ENCODE measurements at places on chromosomes 2 and 18.

GRCh38 chr2:20421988-20422370 lies 24.9 kb upstream of the RHOB start:
- DNase-seq = no peak

- DNase-seq = no peak
Measured at GRCh38 chr18:71808616-71809015, 735.5 kb downstream of the CBLN2 start.

DNA sequence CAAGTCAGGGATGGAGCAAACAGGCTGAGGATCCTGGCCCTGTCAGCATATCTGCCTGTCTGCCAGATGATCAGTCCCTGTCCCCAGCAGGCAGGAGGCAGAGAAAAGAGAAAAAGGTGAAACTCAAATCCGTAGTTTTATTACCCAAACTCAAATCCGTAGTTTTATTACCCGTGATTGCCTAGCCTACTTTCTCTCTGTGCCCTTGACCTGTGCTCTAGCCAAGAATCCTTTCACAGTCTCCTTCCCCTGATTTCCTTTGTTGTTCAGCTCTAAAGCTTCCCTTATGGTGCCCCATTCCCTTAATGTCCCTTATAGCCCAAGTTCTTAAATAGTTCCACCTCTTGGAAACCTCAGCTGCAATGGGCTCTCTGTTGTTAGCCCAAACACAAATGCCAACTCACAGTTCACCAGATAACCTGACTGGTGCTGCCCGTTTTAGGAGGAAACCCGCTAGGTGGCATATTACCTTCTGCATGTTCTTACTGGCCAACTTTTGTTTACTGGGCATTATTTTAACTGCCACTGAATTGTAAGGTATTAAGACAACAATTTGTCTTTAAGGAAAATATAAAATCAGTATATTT lies 125.7 kb upstream of the FZD5 start:
- no peak for DNase-seq

- DNase-seq = no peak
Measured at GRCh38 chr2:145764631-145765030, 1244.7 kb upstream of the ZEB2 start.

DNA sequence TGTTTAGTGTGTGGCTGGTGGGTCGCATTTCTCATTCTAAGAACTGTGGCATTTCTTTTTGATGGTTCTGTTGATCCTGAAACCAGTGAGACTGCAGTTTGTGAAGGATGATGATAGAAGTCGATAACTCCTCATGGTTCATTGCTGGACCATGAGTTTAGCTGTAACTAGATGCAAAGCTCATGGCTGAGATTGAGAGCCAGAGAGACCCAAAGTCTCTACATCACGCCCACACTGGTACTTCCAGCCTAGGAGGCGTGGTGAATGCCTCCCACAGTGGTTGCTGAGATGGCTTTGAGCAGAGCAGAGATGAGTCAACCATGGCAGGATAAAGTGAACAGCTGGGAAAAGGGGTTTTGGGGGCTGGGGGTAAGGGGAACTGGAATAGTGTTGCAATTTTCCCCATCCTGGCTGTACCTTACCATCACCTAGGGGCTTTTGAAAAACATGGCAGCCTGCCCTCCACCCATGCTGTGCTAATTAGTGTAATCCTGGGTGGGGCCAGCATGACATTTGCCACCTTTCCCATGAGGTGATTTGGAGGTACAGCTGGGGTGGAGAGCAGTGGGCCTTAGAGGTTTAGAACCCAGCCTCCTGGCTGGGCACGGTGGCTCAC lies 24.1 kb downstream of the INPP4A start:
- peak; percentile 58 for DNase-seq

DNA sequence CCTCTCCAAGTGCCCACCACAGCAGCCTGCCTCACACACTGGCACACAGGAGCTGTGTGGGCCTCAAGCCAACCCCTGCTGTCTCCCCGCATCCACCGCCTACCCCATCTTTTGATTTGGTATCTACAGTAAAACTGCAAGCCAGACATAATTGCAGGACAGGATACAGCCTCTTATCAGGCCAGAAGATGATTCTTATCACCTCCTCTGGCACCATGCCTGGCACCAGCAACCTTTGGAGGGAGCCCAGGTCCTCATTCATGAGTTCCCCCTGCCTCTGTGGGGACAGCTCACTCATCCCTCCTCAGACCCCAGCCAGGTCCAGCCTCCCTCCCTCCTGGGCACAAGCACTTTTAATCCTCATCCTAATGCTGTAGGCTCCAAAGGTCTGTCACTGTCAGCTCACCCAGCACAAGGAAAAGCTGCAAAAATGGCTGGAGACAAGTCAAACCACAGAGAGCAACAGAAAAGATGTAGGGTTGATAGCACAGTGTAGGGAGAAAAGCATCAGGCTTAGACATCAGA lies 9.7 kb downstream of the RAB11FIP5 start:
- no peak for DNase-seq

DNA sequence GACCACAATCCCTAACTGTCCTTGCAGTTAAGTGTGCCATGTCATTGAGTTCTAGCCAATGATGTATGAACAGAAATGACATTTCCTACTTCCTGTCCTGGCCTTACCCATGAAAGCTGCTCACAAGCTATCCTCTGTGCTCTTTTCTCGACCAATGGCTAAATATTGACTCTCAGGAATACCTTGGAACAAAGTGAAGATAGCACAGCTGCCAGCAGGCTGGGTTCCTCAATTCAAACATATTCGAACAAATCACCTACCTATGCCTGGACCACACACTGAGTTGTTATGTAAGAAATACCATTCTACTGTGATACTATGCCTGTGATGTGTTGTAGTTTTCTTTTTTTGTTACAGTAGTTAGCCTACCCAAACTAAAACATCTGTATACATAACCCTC lies 65.1 kb downstream of the GAREM1 start:
- DNase-seq = no peak

- DNase-seq = no peak
Measured at GRCh38 chr2:238851761-238852160, 3.9 kb downstream of the TWIST2 start.

DNA sequence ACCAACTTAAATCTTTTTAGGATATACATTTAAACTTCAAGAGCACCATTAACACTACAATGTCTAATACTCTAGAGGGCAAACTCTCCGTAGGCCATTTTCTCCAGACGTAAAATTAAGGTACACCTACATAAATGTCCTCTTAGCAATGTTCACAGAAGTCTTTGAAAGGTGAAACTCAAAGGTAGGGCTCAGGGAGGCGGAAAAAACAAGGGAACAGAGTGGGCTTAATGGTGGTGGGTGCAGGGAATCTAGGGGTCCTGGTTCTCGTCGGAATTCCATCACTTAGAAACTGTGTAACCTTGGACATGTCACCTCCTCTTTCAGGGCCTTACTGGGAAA lies 668 bp downstream of the NFU1 start:
- DNase-seq = no peak

GRCh38 chr2:239880396-239880795 lies 144.7 kb downstream of the NDUFA10 start:
- DNase-seq = no peak

DNA sequence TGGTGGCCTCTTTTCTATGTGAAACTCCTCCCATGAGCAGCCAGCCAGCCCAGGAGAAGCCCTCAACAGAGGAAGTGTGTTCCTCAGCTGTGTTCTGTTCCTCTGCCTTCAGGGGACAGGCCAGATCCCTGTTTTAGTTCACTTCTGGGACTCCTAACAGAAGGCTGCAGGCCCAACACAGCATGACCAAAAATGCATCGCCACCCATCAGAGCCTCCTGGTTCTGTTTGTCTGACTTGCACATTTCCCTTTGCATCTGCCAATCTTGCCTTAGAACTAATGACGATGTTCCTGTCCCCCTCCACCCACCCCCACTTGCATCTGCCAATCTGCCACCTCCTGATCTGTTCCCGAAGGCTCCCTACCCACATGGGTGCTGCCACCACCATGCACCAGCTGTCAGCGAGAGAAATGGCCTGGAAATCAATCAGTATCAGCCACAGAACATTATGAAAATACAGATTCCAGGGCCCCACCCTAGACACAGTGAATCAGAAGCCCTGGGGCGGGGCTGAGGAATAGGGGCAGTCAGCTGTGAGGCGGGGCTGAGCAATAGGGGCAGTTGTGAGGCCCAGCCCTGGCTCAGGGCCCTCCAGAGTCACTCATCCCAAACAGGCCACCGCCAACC lies 51.0 kb downstream of the FAM168B start:
- DNase-seq = no peak

- no peak for DNase-seq
Measured at GRCh38 chr2:198339116-198339515, 534.7 kb downstream of the PLCL1 start.

GRCh38 chr18:56326336-56327072 lies 311.9 kb downstream of the TXNL1 start:
- no peak for DNase-seq

- no peak for DNase-seq
Measured at GRCh38 chr2:103879101-103879500, 974.8 kb upstream of the POU3F3 start.

DNA sequence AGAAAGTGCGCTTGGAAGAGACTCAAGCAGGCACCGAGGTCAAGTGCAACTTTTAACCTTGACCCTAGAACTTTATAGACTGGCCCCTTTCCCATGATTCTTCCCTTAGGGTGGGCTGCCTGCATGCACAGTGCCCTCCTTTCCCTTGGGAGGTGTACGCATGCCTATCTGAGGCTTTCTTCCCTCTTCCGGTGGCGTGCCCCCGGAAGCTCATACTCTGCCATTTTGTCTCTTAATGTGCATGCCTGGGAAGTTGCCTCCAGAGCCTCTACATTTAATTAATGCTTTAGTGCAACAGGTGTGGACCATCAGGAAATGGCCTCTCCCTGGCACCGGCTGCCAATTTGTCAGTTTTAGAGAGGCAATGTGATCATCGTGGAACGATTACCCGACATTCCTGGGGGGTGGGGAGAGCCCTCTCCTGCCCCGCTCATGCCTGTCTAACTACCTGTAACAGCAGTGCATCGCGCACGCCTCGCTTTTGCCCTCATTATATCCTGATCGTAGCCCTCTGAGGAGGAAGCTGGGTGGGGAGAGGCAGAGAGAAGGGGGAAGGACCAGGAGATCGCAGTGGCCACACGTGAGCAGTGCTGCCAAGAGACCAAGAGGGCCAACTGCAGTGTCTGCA lies 194.8 kb downstream of the TFCP2L1 start:
- DNase-seq = no peak

GRCh38 chr18:52451256-52451655 lies 111.3 kb downstream of the DCC start:
- no peak for DNase-seq

DNA sequence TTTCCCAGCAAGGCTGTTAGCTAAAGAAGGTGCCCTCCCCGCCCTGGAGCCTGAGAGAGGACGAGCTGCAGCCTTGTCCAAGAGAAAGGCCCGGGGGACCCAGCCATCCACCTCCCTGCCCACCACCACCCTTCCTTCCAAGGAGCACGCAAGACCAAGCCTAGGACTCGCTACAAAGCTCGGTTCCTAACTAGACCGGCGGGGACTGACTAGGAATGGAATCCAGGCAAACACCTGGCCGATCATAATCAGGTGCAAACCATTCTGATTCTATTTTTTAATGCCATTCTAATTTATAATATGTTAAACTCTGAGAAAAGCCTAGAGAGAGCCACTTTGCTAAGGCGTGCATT lies 19.7 kb upstream of the TUBB6 start:
- DNase-seq = no peak

DNA sequence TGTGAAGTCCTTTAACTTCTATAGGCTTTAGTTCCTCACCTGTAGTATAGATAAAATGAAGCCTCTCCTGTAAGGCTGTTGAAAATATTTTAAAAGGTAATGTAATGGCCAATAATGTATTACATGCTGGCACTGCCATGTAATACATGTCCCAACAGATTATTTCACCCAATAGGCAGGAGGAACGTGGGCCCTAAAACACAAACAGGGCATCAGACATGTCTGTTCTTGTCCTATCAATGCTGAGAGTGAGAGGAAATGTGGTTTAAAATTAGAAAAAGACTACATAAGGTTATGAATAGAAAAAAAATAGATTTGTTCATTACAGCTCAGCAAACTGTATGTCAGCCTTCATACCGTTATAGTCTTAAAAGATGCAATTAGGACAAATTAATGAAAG lies 492.7 kb upstream of the DDX18 start:
- no peak for DNase-seq

- no peak for DNase-seq
Measured at GRCh38 chr2:70817284-70817954, 3.0 kb downstream of the CLEC4F start.

DNA sequence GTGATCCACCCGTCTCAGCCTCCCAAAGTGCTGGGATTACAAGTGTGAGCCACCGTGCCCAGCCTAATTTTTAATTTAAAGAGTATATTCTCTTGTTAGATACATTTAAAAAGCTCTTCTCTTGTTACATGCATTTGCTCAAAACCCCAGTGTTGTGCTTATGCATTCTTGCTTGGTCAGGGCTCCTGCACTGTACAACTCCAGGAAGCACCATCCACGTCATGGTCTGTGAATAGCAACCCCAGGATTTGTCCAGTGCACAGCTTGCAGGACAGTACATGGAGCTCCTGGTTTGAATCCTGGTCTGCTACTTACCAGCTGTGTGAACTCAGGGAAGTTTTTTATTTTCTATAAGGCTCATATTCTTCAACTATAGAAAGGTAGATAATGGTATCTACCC lies 80.8 kb downstream of the MDH1 start:
- DNase-seq = no peak

DNA sequence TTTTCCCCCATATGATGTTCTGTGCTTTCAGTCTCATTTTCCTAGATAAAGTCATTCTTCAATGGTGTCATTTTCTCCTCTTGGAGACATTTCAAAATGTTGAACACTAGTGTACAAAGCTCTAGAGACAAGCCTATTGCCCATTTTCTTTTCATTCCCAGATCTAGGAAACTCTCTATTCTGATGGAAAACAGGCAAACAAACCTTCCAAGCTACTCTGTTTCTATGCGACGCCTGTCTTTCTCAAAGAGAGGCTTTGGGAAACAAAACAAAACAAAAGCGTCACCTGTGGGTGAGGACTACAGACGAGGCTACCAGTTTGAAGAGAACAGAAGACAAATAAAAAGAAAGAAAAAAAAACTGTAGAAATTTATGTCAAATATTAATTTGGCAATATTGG lies 311.0 kb downstream of the CBLN2 start:
- DNase-seq = no peak

- DNase-seq = no peak
Measured at GRCh38 chr2:164145093-164145987, 409.5 kb upstream of the FIGN start.

GRCh38 chr2:23385351-23385747 lies 370 bp downstream of the KLHL29 start:
- no peak for DNase-seq

GRCh38 chr18:12840382-12840781 lies 43.7 kb downstream of the PTPN2 start:
- DNase-seq = no peak

GRCh38 chr2:66729416-66730330 lies 294.7 kb downstream of the MEIS1 start:
- DNase-seq = no peak

GRCh38 chr18:73235921-73236320 lies 368.1 kb upstream of the NETO1 start:
- DNase-seq = no peak

GRCh38 chr2:173134703-173135102 lies 59.1 kb downstream of the MAP3K20 start:
- peak; percentile 84 for DNase-seq
